Stimulated activated CD4-positive, alpha-beta T cell treated with anti-CD3 and anti-CD28 coated beads, Interleukin-12 subunit alpha, Interleukin-12 subunit beta, amount 100 ng/mL, for 24 hours (primary cell): ENCODE measurements at places on chromosomes 5 and 9.
A peak's percentile ranks its signal among the peaks of the same experiment; 100 is the strongest.

DNA sequence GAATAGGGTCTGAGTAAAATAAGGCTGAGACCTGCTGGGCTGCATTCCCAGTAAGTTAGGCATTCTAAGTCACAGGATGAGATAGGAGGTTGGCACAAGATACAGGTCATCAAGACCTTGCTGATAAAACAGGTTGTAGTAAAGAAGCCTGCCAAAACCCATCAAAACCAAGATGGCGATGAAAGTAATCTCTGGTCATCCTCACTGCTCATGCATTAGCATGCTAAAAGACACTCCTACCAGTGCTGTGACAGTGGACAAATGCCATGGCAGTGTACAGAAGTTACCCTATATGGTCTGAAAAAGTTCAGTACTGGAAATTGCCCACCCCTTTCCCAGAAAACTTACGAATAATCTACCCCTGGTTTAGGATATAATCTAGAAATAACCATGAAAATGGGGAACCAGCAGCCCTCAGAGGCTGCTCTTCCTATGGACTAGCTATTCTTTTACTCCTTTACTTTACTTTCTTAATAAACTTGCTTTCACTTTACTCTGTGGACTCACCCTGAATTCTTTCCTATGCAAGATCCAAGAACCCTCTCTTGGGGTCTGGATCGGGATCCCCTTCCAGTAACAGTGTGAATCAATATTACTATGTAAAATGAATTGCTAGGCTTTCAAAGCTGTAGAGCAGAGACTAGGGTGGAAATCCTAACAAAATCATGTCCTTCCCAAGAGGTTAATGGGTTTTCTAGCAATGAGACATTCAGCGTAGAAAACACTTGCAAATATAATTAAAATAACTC, 257.8 kb downstream of the KIAA0825 start:
- DNase-seq, result no peak

- peak; percentile 24 for DNase-seq
Observed at GRCh38 chr9:18442629-18443491, 31.1 kb upstream of the ADAMTSL1 start.

- no peak for DNase-seq
Observed at GRCh38 chr5:88657906-88658775, 224.8 kb downstream of the MEF2C start.

GRCh38 chr9:124274226-124274625, 16.5 kb downstream of the NEK6 start:
- DNase-seq, result no peak

DNA sequence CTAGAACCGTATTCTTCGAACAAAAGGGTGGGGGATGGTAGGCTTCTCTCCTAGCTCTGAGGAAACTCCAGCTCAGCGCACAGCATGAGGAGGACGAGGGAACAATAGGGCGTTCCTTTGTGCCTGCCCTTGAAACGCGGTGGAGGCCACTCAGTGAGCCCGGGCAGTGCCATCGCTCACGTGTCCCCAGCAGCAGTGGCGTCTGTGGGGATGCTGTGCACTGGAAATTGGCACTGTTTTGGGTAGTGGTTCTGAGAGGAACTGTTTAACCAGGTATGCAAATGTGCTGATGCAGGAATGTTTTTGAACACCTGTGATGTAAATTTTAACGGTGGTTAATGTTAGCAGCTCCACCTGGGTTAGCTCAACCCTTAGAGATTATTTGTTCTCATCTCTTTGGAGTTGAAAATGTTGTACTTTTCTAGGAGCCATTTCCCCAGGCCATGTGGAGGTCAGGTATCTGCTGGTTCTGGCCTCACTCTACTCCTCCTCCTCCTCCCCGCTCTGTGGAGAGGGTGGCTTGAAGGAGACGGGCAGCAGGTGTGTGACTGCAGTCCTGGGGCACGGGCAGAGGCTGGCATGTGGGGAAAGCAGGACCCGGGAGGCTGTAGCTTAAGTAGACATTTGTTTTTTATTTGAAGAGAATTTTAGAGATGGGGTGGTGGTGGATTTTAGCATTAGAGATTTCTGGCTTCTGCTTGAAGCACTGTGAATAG, 48.3 kb downstream of the EHMT1 start:
- no peak for DNase-seq

GRCh38 chr5:113909782-113910181, 396.3 kb downstream of the YTHDC2 start:
- no peak for DNase-seq

DNA sequence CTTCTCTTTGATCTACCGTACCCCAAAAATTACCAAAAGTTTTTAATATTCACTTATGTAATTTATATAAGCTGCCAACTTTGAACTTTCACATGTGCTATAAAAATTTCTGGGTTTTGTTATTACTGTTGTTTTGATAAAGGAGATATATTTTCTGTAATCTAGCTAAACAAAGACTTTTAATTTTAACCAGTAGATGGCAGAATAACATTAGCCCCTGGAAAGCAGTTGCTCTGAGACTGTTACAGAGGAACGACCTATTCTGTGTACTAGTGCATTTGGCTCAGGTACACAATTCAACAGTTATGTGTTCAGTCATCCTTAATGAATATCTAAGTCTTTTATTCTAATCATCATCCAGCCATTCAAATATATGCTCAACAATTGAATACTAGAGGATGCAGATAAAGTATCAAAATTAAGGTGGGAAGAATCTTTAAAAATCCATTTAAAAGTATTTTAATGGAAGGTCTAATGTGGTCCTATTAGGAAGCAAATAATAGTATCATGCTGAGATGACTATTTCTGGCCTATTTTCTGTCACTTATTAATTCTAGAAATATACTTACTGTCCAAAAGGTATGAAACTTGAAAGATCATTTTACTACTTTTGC, 8.6 kb downstream of the KLHL9 start:
- no peak for DNase-seq

- DNase-seq, result no peak
Observed at GRCh38 chr5:172530406-172530805, 76.1 kb upstream of the SH3PXD2B start.
